ENCODE measurements at places on chromosomes 4 and X. TPM values are rescaled to one million over a fixed set of nuclear protein-coding genes. Genes with fewer than 3 reads are reported as not detected.

- no peaks in the 10 kb centered on the region for H3K36me3 ChIP-seq
- DNase-seq = no peak
- peak overlapping the region; percentile 52 for H3K27ac ChIP-seq
- no peaks in the 10 kb centered on the region for H3K27me3 ChIP-seq
These were observed 275.4 kb upstream of the PITX2 start for GRCh38 chr4:110898290-110898689.

- peaks cover 3% of the 10 kb centered on the region for H3K36me3 ChIP-seq
- no peak overlapping the region for H3K27ac ChIP-seq
These were observed 106.2 kb upstream of the KLF8 start for GRCh38 chrX:56125946-56126345.

- no peaks in the 10 kb centered on the region for H3K27me3 ChIP-seq
- H3K27ac ChIP-seq = no peak overlapping the region
- H3K4me3 ChIP-seq = no peak overlapping the region
- DNase-seq = no peak
These were observed 1216.8 kb upstream of the PABPC4L start for GRCh38 chr4:135418353-135418752.

GRCh38 chr4:70908993-70909556, 6.9 kb downstream of the MOB1B start:
- no peaks in the 10 kb centered on the region for H3K27me3 ChIP-seq
- H3K27ac ChIP-seq = no peak overlapping the region
- H3K4me1 ChIP-seq = peaks cover 2% of the 10 kb centered on the region
- H3K36me3 ChIP-seq = peaks cover 39% of the 10 kb centered on the region
- no peak for DNase-seq
- no peak overlapping the region for H3K4me3 ChIP-seq

GRCh38 chrX:10190367-10190766, 33.6 kb downstream of the CLCN4 start:
- no peak for DNase-seq
- no peak overlapping the region for H3K27ac ChIP-seq
- peaks cover under 1% of the 10 kb centered on the region for H3K36me3 ChIP-seq
- peaks cover 4% of the 10 kb centered on the region for H3K4me1 ChIP-seq
- H3K27me3 ChIP-seq = no peaks in the 10 kb centered on the region

The DMRTC1 gene
- total RNA-seq = 0.88 TPM

DNA sequence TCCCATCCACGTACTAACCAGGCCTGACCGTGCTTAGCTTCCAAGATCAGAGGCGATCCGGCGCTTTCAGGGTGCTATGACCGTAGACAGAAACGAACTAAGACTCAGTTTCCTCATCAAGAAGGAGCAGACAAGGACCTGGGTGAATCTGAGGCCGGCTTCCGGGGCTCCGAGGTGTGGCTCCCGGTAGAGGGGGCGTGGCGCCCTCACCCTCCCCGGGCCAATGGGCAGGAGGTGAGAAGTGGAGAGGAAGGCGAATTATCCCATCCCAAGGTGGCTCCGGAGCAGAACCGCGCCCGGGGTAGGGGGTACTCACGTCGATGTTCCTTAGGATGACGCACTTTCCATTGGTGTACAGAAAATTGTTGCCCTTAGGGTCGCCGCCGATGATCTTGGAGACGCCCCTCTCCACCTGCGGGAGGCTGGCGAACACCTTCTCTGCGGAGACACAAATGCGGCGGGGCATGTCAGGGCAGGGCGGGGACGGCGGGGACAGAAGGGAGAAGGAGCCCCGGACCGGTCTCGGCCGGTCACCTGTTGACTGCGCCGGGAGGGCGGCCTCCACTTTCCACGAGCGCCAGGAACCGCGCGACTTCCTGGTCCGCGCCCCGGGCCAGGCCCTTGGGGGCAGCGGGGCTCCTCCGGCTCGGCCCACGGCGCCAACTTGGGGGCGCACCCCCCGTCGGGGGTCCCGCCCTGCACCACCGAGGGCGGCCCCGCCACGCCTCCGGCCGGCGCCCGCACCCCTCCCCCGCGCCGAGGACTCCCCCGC, 616 bp downstream of the WDR1 start:
- peaks cover 13% of the 10 kb centered on the region for H3K36me3 ChIP-seq
- H3K27ac ChIP-seq = peak overlapping the region; percentile 92
- DNase-seq = no peak
- peaks cover 37% of the 10 kb centered on the region for H3K4me1 ChIP-seq
- H3K4me3 ChIP-seq = peak overlapping the region; percentile 92

- no peak overlapping the region for H3K4me3 ChIP-seq
- no peak overlapping the region for H3K27ac ChIP-seq
- peaks cover 7% of the 10 kb centered on the region for H3K27me3 ChIP-seq
- H3K36me3 ChIP-seq = no peaks in the 10 kb centered on the region
- DNase-seq = no peak
These were observed 40.8 kb upstream of the CHRDL1 start for GRCh38 chrX:110836451-110836850.

The VCX gene
- total RNA-seq = 0.41 TPM

DNA sequence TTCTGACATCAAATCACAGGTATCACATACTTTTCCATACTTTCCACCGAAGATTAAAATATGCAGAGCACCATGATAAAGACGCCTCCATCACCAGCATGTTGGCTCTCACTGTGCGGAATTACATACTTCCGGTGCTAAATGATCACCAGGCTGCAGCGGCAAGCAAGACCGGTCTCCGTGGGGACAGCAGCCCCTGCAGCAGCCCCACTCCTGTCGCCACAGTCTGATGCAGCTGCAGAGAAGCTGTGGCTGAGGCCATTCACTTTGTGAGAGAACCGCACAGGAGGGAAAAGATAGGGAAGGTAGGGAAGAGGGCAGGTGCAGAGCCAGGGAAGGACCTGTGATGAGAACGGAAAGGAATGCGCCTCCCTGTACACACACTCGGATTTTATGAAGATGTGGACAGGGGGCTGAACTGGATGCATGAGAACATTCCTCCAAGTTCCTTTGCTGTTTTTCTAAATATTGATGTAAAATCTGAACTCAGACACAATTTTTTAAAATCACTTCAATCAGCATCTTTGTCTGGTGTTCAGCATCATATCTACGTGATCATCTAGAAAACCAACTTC, 38.3 kb downstream of the AFAP1 start:
- DNase-seq = no peak
- H3K4me1 ChIP-seq = peaks cover 82% of the 10 kb centered on the region
- no peaks in the 10 kb centered on the region for H3K36me3 ChIP-seq
- H3K27ac ChIP-seq = peak overlapping the region; percentile 85
- peak overlapping the region; percentile 16 for H3K4me3 ChIP-seq
- no peaks in the 10 kb centered on the region for H3K27me3 ChIP-seq

The DNASE1L1 gene
- 18.5 TPM for total RNA-seq
